ENCODE measurements at places on chromosomes 1 and 21. TPM values are rescaled to one million over a fixed set of nuclear protein-coding genes. Genes with fewer than 3 reads are reported as not detected.
A peak's percentile ranks its signal among the peaks of the same experiment; 100 is the strongest.

The KMO gene
- total RNA-seq: 1.3 TPM

The CLDN14 gene
- not detected for total RNA-seq

GRCh38 chr1:110829955-110830553, 42.9 kb upstream of the CD53 start:
- no peak for DNase-seq

DNA sequence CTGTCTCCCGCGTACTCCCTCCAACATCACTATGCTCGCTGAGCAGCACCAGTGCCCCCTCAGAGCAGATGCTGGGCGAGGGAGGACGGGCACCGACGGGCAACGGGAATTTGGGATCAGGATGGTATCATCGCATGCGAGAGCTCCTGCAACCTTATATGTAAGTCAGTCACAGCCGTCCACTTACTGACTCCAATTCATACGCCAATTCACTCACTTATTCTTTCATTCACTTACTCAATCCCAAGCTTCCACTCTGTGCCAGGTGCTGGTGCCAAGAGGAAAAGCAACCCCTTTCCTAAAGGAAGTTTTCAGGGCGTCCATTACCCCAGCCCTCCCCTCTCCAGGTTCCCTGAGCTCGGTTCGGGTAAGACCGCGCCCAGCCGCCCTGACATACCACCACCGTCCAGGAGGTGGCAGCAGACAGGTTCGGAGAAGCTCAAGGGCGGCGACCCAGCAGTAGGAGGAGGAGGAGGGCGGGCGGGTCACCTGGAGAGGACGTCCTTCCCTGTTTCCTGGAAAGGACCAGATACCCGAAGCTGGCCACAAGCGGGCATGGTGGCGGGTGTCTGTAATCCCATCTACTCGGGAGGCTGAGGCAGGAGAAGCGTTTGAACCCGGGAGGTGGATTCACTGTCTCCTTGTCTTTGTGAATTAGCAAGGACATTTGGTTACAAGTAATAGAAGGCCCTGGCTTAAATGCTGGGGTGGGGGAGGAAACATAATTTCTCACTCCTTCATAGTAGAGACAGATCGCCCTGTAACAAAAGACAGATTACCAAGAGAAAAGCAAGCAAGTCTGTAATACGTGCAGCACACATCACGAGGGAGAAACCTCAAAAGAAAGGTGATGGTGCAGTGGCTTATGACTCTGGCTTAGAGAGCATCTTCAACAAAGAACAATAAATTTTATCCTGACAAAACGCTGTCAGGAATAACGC, 7.6 kb upstream of the IL22RA1 start:
- DNase-seq: peak; percentile 94

DNA sequence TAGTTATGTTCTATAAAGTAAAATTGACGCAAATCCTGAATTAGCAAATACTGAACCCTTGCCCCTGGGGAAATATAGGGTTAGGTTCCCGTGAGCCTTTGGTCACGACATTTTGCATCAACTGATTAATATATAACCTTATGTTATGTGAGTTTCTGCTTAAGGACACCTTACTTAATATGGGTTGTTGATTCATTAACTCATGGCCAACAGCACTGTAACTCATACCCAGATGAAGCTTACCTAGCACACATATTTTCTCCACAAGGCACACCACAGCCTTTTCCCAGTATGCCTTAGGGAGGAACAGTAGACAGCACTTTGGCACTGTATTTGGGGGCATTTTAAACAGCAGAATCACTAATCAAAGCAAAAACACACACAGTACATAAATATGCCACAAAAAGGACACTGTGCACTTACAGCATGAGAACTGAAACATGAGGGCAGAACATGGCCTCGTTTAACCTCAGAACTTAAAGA, 15.1 kb downstream of the INAVA start:
- no peak for DNase-seq

- no peak for DNase-seq
These were observed 152.7 kb upstream of the CHRM3 start for GRCh38 chr1:239233626-239234025.

- no peak for DNase-seq
These were observed 7.0 kb downstream of the COL24A1 start for GRCh38 chr1:86149591-86149990.

DNA sequence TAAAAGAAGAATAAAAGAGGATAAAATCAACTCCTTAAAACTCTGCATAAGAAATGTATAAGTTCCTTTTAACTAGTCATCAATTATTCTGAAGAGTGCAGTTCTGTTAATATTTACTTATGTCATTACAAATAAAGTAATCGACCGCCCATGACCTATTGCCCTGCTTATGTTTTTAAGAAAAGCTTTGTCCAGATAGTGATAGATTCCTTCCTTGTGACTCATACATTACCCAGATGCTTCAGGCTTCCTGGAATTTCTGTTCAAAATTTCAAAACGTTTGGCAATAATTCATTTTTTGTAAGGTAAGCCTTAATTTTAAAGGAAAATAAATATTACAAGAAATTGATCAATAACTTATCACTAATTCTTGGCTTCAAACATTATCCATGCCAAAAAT, 918.2 kb upstream of the ADGRL2 start:
- DNase-seq: peak; percentile 29

Measured in body of pancreas (tissue), 4 donors.